ENCODE measurements at places on chromosomes 12 and 14. TPM values are rescaled to one million over a fixed set of nuclear protein-coding genes. Genes with fewer than 3 reads are reported as not detected.

GRCh38 chr14:99544991-99545390 lies 59.0 kb downstream of the CCDC85C start:
- no peaks in the 10 kb centered on the region for H3K27me3 ChIP-seq
- H3K36me3 ChIP-seq: no peaks in the 10 kb centered on the region
- no peak overlapping the region for H3K27ac ChIP-seq
- H3K4me1 ChIP-seq: peaks cover 36% of the 10 kb centered on the region

DNA sequence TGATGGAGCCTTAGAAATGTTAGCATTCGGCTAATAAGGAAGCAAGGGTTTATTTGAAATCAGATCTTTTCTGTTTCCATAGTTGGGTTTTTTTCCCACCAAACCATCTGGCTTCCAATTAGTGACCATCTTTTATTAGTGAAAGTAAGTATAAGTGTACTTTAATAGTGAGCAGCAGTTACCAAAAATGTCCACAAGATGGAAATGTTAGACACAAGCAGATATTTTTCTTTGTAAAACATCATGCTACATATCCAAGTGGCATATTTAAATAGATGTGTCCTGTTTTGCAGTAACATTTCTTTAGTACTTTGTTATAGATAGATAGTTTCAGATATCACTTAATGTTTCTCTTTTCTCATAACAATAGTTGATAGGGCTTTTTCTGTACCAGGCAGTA lies 28.8 kb downstream of the YEATS4 start:
- no peak for DNase-seq
- H3K4me1 ChIP-seq: no peaks in the 10 kb centered on the region
- no peak overlapping the region for H3K4me3 ChIP-seq
- no peaks in the 10 kb centered on the region for H3K36me3 ChIP-seq
- H3K27ac ChIP-seq: no peak overlapping the region
- no peaks in the 10 kb centered on the region for H3K27me3 ChIP-seq

DNA sequence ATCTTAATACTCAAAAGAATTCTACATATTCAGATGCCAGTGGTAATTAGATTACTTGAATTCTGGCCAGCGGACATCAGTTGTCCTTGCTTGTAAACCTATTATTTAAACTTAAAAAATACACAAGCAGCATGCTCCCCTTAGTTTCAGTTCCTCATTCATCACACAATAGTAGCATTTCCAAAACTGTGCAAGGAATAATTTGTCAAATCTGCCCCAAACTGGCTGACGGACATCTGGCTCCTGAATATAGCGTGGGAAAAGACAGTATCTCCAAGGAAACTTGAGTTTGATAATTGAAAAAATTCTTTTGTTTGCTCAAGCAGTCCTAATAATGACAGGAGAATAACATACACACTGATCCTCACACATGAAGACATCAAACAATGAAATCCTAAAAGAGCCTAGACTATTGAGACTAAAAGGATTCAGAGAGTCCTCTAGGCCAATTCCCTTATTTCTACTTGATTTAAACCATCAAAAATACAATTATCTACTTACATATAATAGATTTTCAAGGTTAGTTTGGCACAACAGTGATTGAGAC lies 90.4 kb downstream of the KIF21A start:
- no peaks in the 10 kb centered on the region for H3K27me3 ChIP-seq
- no peak for DNase-seq
- no peaks in the 10 kb centered on the region for H3K36me3 ChIP-seq

DNA sequence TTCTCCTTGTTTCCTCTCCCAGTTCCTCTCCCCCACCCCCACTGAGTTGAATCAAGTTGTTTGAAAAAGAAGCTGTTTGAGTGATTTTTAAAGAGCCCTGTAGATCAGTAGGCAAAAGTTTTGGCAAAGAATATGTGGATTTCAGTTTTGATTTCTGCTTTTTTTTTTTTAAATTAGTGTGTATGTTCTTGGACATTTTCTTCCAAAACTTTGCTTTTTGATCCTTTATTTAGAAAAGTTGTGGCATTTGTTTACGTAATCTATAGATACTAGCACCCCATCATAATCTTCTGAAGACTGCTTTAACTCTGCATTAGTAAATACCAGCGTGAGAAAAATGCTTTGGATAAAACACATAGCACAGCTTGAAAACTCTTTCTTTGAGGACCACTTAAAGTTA lies 190.3 kb upstream of the SEL1L start:
- H3K27ac ChIP-seq: no peak overlapping the region
- H3K27me3 ChIP-seq: no peaks in the 10 kb centered on the region
- DNase-seq: peak; percentile 60
- H3K36me3 ChIP-seq: no peaks in the 10 kb centered on the region

DNA sequence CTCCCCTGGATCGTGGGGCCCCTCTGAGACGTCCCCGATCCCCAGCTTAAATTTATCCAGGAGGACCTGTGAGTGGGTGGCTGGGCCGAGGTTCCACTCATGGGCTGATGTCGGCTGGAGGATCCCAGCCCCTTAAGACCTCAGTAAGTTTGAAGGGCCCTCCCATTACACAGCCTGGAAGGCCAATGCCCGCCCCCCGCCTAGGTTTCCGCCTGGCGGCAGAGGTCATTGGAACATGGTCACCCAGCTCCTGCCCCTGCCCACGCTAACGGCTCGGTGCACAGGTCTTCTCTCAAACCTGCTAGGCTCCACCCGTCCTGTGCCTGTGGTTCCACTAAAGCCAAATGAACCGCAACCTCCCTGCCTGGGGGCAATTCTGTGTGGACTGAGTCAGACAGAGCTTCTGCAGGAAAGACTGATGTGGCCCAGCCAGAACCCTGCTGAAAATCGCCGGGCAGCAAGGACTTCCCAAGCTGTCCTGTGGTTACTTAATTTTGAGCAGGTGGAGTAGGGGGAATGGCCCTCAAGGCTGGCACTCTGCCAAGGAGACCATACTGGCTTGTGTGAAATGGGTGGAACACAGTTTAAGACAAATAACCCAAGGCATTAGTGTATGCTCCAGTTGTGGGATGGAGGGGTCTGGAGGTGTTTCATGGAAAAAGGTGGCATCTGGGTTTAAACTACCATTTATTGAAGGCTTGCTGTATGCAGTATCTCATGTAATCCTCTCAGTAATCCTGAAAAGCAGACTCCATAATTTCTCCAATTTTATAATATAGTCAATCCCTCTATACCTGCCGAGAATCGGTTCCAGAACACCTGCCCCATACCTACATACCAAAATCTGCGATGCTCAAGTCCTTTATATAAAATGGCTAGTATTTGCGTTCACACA lies 903 bp upstream of the NT5DC3 start:
- no peaks in the 10 kb centered on the region for H3K36me3 ChIP-seq
- DNase-seq: peak; percentile 69
- H3K4me3 ChIP-seq: peak overlapping the region; percentile 5
- H3K27me3 ChIP-seq: no peaks in the 10 kb centered on the region
- peaks cover 19% of the 10 kb centered on the region for H3K4me1 ChIP-seq

DNA sequence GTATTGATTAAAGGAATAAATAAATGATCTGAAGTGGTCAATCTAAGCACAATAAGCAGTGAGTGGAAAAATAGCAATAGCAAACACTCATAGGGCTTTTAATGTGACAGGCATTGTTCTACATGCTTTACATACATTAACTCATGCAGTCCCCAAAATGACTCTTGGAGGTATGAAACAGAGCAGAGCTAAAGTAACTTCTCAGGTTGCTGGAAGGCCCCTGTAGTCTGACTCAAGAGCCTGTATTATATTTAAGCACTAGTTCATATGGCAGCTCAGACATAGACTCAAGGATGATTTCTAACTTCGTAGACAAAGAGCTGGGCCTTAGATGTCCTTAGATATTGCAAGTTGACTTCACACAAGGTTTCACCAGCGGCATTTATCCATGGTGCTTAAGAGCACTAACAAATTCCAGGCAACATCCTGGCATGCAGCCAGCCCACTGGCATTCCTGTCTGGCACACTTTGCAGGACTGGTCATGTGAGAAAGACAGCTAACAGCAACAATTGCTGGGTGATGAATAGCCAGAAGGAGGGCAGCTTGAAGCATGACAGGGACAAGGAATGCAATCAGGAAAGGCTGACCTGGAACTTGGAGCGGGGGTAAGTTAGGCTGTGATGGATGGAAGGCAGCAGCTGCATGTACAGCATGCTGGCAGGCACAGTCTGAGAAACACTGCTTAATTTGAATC lies 22.9 kb upstream of the KTN1 start:
- no peak overlapping the region for H3K4me3 ChIP-seq
- no peaks in the 10 kb centered on the region for H3K27me3 ChIP-seq
- H3K27ac ChIP-seq: peak overlapping the region; percentile 78
- peaks cover 16% of the 10 kb centered on the region for H3K4me1 ChIP-seq
- no peaks in the 10 kb centered on the region for H3K36me3 ChIP-seq
- DNase-seq: peak; percentile 99

GRCh38 chr12:120064054-120064940 lies 52.3 kb downstream of the RAB35 start:
- H3K27me3 ChIP-seq: no peaks in the 10 kb centered on the region
- H3K4me3 ChIP-seq: no peak overlapping the region
- no peak for DNase-seq

DNA sequence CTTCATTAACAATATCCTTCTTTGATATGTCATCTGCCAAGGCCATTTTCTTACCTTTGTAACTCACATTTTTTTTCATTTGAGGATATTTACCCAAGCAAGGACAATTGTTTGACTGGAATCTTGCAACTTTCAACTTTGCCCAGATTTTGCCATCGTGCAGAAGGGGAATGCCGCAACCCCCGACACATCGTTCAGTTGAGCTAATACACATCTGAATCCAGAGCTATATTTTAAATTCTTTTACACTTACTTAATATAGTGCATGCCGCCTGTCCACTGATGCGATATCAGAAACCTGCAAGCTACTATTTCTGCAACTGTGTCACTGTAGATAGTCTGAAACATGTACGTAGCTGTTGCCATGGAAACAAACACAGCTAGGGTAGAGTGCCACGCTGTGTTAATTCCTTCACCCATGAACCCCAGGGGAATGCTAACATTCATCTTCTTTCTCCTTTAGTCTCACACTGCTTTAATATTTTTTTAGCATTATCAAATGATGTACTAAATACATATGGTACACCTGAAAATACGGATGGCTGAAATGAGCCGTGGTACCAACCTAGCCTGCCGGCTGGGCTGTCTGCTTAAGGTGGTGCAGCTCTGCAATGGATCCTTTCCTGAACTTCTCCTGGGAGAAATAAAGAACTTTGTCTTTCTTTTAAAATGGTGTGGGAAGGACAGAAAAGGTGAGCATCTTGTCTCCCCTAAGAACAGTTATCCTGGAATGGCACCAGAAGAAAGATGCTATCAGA lies 77.0 kb upstream of the FOXN3 start:
- H3K27me3 ChIP-seq: no peaks in the 10 kb centered on the region
- no peak overlapping the region for H3K4me3 ChIP-seq
- peaks cover 10% of the 10 kb centered on the region for H3K4me1 ChIP-seq
- H3K27ac ChIP-seq: no peak overlapping the region
- DNase-seq: no peak

DNA sequence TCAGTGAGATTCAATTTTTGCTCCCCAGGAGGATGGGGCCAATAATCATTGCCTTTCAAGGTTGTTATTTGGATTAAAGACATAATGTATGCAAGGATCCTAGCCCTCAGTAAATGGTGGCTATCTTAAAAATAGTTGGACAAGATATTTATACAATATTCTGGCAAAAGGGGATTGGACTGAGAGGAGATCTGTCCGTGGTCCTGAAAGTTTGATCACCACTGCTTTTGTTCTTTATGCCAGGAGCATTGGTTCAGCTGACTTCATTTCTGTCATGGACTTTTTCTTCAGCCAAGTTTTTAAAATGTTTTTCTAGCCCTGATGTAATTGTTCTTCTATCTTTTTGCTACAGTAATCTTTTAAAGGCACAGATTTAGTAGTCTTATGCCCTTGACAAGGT lies 70.2 kb upstream of the TCL1A start:
- no peaks in the 10 kb centered on the region for H3K36me3 ChIP-seq
- no peaks in the 10 kb centered on the region for H3K27me3 ChIP-seq
- no peak for DNase-seq

DNA sequence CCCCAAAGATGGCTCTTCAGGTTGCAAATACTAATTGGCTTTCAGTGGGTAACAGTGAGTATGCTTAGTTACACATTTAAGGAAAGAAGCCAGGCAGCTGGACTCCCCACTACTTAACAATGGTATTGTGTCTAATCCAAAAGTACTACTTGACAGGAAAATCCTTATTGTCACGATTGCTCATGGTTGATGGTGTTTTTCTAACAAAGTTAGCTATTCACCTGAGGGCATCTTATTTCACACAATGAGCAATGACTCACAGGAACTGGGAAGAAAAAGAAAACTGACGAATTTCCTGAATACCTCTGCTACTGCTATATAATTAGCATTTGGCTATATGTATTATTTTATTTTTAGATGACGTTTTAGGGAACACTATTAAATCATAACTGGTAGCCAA lies 33.4 kb upstream of the ALG10 start:
- no peak overlapping the region for H3K4me3 ChIP-seq
- H3K27ac ChIP-seq: no peak overlapping the region
- DNase-seq: no peak

DNA sequence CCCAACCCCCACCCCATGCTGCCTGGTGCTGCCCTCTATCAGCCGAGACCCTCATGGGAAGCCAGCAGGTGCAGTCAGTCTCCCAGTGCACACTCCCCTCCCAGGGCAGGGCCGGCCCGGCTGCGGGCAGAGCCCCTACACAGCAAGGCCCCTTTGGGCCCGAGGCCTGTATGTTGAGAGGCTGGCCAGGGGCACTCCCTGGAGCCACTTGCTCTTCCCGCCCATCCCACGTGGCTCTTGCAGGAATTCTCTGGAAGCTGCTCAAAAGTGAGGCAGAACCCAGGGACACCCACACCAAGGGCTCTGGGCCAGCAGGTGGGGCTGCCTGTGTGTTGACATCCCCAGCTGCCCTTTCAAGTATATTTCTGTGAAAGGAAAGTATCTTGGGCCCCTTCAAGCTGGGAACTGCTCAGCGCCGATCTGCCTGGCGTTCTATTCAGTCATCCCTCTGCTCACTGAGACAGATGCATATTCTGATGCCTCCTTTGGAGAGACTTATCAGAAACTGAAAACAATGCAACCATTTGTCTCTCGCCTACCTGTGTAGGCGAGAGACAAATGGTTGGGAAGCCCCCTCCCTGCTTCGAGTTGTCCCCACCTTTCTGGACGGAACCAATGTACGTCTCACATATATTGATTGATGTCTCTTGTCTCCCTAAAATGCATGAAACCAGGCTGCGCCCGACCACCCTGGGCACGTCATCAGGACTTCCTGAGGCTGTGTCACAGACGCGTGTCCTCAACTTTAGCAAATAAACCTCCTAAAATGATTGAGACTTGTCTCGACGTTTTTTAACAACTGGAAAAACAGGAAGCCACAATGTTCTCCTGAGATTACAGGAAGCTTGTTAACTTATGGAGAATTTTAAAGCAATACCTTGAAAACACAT lies 6.0 kb downstream of the GPR132 start:
- no peaks in the 10 kb centered on the region for H3K27me3 ChIP-seq
- no peaks in the 10 kb centered on the region for H3K36me3 ChIP-seq
- peaks cover 43% of the 10 kb centered on the region for H3K4me1 ChIP-seq
- H3K4me3 ChIP-seq: no peak overlapping the region
- peak overlapping the region; percentile 87 for H3K27ac ChIP-seq
- peak; percentile 98 for DNase-seq

GRCh38 chr14:103528587-103529382 lies at the start of gene TRMT61A:
Gene TRMT61A, plus strand, starts transcription at chr14:103529196. Its CDS starts 783 bp downstream, at chr14:103529979.
- peak within 1 kb of the TSS; percentile 75 for H3K4me3 ChIP-seq
- peak; percentile 90 for DNase-seq
- H3K36me3 ChIP-seq: no peaks in the 10 kb centered on the region

SLC5A8 gene
- total RNA-seq: 71.7 TPM

GLIPR1L2 gene
- 1.4 TPM for total RNA-seq

DCN gene
- 2,364 TPM for total RNA-seq

CHST11 gene
- 6.9 TPM for total RNA-seq

TRPV4 gene
- not detected for total RNA-seq

SLCO1C1 gene
- 1.1 TPM for total RNA-seq

CNTN1 gene
- total RNA-seq: 2.7 TPM

P2RX2 gene
- total RNA-seq: not detected
